ENCODE measurements at places on chromosomes 13 and 19. TPM values are rescaled to one million over a fixed set of nuclear protein-coding genes. Genes with fewer than 3 reads are reported as not detected.
A peak's percentile ranks its signal among the peaks of the same experiment; 100 is the strongest.

HIF3A gene
- not detected for total RNA-seq

NLRP4 gene
- total RNA-seq = not detected

DIRAS1 gene
- not detected for total RNA-seq

GRCh38 chr19:33366127-33366526 is 7.4 kb upstream of the CEBPG start:
- DNase-seq = no peak

DNA sequence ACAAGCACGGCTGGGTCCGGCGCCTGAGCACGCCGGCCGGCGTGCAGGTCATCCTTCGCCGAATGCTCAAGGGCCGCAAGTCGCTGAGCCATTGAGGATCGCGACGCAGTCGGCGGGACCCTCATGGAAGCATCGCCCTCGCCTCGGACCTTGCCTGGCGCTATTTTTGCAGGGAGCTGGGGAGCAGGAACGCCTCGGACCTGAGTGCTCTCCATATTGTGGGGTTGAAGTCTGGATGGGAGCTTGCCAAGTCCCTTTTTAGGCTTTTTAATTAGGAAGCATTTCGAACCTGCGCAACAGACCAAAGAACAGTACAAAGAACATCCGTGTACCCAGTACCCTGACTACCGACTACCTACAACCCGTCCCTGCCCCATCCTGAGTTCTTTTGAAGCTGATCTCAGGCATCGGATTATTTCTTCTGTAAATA is 628 bp downstream of the MRPL34 start:
- DNase-seq = no peak

- DNase-seq = no peak
These were observed 101.9 kb downstream of the LIG4 start for GRCh38 chr13:108113407-108113806.

DNA sequence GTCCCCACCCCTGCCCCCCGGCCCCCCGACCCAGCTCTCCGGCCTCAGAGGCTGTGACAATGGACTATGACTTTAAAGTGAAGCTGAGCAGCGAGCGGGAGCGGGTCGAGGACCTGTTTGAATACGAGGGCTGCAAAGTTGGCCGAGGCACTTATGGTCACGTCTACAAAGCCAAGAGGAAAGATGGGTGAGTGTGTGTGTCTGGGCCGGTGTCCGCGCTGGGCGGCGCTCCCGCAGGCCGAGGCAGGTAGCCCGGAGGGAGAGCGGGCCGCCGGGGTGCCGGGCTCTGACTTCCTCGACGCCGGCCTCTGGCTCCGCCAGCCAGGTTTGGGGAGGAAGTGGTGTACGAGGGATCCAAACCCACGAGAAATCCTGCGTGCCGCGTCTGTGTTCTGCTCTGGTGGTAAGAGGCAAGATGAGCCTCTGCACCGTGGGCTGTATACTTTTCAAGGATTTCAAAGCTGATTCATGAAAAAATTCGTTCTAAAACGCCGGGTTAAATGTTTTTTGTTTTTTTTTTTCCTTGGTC is 718 bp downstream of the CDK8 start:
- peak; percentile 67 for DNase-seq

DNA sequence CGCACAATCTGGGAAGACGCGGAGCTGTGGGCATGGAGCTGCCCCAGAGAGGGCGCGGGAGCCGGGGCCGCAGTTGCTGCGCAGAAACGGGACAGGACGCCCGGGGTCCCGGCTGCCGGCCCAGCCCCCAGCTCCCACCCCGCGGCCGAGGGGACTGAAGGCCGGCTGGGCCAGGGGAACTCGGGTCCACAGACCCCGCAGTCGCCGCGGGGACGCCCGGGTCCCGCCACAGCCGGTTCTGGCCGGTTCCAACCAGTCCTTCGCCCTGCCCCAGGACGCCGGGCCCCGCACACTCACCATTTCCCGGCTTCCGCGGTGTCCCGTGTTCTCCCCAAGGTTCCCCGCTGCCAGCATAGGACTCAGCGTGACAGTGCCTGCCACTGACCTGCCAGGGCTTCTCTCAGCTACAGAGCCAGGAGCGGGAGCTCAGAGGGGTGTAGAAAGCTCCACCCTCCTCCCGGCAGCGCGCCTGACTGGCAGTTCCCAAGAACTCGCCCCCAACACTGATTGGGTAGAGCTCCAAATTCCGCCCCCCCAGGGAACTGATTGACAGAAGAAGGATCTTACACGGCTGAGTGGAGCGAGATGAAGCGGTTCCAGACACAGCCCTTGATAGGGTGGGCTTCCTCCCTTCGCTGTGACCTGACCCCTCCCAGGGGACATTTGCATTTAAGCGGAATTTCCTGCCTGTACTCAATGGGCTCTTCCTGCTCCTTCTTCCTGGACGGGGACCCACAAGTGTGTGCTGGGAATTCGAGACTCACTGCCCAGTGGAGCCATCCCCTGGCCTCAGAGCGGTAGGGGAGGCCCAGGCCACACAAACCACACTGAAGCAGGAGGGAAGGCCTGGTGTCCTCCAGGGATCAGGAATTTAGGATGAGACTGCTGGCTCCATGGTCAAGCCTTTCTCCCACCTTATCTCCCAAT is at the start of gene ZNF442:
Gene ZNF442, minus strand, starts transcription at position 448 of the 927 bp plus-strand sequence. CDS start 2,052 bp downstream, outside the sequence.
- DNase-seq = peak; percentile 93

GRCh38 chr19:8505680-8506401 is 3.4 kb upstream of the PRAM1 start:
- DNase-seq = peak; percentile 81
